A549 treated with RU486 at 1 μM for 4 hours (cell line): ENCODE measurements at places on chromosomes 6 and 20. TPM values are rescaled to one million over a fixed set of nuclear protein-coding genes. Genes with fewer than 3 reads are reported as not detected.

The CD40 gene
- 3.4 to 5.4 TPM (median 4.3 TPM) in 5 replicates for total RNA-seq

The PNPLA1 gene
- total RNA-seq, result not detected in 5 replicates

The ENPP5 gene
- not detected in 5 replicates for total RNA-seq

The GSTA2 gene
- not detected in 5 replicates for total RNA-seq

The LY86 gene
- total RNA-seq, result not detected in 5 replicates

The GPLD1 gene
- total RNA-seq, result 1.1 to 1.3 TPM (median 1.1 TPM) in 5 replicates

The SLCO4A1 gene
- 5.0 to 10.1 TPM (median 7.7 TPM) in 5 replicates for total RNA-seq

The TFAP2C gene
- 12.3 to 16.1 TPM (median 12.7 TPM) in 5 replicates for total RNA-seq

The SLA2 gene
- total RNA-seq, result not detected in 5 replicates

The LAMP5 gene
- total RNA-seq, result 0.05 TPM in 1 of 5 replicates, not detected in the others

The RRAGD gene
- total RNA-seq, result 3.3 to 5.2 TPM (median 4.2 TPM) in 5 replicates

The COL11A2 gene
- total RNA-seq, result 0.37 to 1.3 TPM (median 0.90 TPM) in 5 replicates

The ARG1 gene
- total RNA-seq, result not detected in 5 replicates

The MICA gene
- 25.6 to 27.7 TPM (median 26.8 TPM) in 5 replicates for total RNA-seq

The PTCRA gene
- total RNA-seq, result not detected in 5 replicates

The GJA10 gene
- total RNA-seq, result not detected in 5 replicates

The PLEKHG1 gene
- 0.23 to 0.44 TPM (median 0.26 TPM) in 5 replicates for total RNA-seq

The CRISP3 gene
- total RNA-seq, result 0.06 TPM in 1 of 5 replicates, not detected in the others

The GPR63 gene
- 0.33 to 0.75 TPM (median 0.64 TPM) in 5 replicates for total RNA-seq

The SLC22A16 gene
- not detected in 5 replicates for total RNA-seq

The NKAPL gene
- total RNA-seq, result not detected in 5 replicates
